Caki2 (cell line): ENCODE measurements at places on chromosomes 13 and 19.

GRCh38 chr13:27665333-27665732 is 43.6 kb downstream of the POLR1D start:
- no peak for DNase-seq

DNA sequence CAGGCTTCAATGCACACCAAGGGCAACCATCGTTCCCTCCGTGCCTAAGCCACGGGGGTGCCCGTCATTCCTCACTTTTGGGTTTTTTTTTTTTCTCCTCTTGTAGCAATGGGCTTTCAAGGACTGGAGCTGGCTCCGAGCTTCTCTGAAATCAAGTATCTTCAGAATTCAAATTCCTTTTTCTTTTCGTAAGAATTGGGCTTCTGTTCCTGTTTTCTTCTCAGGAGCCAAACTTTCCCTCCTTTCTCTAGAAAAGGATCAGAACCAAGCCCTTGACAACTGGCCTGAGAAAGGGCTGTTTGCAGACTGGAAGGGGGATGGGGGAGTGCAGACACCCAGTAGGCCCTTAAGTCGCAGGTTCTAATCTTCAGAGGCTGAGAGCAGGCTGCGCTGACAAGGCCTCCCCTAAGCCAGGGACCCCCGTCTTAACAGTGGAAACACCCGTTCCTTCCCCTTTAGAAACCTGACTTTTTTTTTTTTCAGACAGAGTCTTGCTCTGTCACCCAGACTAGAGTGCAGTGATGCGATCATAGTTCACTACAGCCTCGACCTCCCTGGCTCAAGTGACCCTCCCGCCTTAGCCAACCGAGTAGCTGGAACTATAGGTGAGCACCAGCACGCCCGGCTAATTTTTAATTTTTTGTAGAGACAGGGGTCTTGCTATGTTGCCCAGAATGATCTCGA is 51.6 kb downstream of the RFX2 start:
- DNase-seq, result no peak

- peak; percentile 63 for DNase-seq
These were observed 121.0 kb downstream of the PCDH20 start for GRCh38 chr13:61294467-61295191.

DNA sequence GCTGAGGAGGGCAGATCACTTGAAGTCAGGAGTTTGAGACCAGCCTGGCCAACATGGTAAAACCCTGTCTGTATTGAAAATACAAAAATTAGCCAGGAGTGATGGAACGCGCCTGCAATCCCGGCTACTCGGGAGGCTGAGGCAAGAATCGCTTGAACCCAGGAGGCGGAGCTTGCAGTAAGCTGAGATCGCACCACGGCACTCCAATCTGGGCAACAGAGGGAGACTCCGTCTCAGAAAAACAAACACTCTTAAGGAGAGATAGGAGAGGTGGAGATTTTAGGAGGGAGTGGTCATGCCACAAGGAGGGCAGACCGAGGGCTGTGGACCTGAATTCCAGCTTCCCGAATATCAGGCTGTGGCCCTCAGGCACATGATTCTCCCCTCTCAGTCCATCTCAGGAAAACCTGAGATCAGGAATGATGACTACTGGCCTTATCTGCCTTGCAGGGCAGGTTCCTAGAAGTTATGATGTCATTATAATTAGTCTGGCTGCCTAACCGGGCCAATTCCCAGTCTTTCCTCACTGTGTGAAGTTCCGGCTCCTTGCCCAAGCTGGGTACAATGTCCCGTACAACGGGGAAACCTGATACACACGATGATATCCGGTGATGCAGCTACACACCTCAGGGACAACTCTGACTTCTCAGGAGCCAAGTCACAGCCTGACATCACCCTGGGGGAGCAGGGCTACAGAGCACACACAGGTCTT is 2.5 kb downstream of the SLC35E1 start:
- no peak for DNase-seq

DNA sequence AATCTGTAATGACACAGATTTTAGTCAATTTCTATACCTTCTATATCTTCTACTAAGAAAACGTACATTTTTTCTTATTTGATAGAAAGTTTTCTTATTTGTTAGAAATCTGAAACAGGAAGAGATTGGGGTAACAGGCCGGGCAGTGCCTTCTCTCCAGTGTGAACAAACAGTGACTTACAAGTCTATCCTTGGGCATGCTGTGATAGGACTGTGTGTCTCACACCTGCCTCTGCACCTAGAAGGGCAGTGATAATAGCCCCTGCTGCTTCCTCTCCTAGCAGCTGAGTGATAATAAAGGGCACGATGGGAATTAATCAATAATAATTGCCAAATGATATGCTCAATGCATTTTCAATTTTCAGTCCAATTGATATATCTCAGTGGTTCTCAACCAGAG is 1.4 kb downstream of the TMEM272 start:
- no peak for DNase-seq

GRCh38 chr19:33906578-33907335 is 110.1 kb downstream of the KCTD15 start:
- no peak for DNase-seq

GRCh38 chr13:26872525-26873385 is 112.2 kb upstream of the GPR12 start:
- DNase-seq, result no peak

- DNase-seq, result no peak
These were observed 6.5 kb downstream of the ZNF566 start for GRCh38 chr19:36482876-36483275.

DNA sequence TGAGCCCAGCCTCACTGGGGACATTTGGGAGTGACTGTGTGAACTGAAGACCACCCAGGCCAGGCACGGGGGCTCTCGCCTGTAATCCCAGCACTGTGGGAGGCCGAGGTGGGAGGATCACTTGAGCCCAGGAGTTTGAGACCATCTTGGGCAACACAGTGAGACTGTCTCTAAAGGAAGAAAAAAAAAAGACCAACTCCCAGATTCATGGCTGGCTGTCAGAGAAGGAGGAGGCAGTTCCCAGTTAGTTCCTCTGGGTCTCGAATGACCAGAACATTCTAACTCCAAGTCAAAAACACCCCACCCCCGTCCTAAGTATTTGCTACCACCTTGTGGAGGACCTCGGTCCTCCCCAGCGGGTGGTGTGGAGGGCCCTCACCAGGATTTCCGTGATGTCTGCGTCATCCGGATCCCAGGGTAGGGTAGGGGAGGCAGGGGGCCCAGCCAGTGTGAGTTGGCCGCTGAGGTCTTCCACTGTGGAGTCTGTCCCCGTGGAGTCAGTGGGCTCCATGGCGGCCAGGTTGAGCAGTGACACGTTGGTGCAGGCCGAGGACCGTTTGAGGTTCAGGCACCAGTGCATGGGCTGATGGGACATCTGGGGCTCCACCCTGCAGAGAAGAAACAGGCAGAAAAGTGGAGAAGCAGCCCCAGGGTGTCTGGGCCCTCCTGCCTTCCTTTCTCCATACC is 1.3 kb downstream of the TSKS start:
- no peak for DNase-seq

DNA sequence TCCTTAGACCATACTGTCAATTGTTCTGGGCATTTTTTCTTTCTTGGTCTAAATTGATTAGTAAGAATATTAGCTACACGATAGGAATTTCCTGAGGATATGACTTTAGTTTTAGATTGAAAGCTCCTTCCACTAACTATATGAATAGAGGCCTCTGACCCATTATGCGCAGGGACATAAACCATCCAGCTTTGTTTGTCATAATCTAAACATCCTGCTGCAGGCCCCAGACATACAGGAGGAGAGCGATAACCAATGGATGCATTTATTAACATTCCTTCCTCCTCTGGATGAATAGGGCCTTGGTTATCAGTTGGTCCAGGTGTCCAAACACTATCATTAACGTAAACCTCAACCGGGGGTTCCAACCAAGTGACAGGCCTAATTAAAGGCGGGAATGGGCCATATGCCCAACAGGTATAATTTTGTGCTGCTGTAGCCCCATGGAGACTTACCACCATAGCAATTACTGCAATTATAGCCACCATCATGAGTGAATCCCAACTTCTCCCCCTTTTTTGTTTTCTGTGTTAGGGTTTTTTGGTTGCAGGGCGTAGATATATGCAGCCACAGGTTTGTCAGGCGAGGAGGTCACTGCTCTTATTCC is 32.6 kb downstream of the CLEC4M start:
- DNase-seq, result no peak

DNA sequence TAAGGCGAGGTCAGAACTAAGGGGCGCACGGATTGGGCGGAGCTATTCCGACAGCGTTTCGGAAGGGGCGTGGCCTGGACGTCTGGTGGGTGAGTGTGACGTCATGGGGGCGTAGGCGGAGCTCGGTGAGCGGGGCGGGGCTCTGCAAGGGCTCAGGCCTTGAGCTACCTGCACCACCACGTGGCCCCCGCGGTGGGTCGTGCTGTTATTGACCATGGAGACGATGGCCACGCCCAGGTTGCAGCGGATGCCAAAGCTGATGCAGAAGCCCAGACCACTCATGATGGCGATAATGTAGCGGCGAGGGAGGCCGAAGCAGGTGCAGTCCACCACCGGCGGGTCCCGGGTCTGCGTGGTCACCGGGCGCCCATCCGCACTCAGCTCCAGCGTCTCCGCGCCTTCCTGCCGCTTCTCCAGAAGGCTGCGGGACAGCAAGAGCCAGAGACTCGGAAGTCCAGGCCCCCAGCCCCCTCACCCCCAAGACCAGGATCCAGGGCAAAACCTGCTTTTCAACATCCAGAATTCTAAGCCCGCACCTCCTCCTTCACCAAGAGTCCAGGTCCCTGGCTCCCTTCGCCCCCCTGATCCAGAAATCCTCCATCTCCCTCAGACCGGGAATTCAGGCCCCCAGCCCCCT is 4.8 kb downstream of the SLC17A7 start:
- DNase-seq, result no peak

GRCh38 chr13:73578251-73578875 is 519.6 kb downstream of the KLF5 start:
- no peak for DNase-seq

GRCh38 chr19:23789246-23789645 is 30.6 kb upstream of the ZNF681 start:
- no peak for DNase-seq

DNA sequence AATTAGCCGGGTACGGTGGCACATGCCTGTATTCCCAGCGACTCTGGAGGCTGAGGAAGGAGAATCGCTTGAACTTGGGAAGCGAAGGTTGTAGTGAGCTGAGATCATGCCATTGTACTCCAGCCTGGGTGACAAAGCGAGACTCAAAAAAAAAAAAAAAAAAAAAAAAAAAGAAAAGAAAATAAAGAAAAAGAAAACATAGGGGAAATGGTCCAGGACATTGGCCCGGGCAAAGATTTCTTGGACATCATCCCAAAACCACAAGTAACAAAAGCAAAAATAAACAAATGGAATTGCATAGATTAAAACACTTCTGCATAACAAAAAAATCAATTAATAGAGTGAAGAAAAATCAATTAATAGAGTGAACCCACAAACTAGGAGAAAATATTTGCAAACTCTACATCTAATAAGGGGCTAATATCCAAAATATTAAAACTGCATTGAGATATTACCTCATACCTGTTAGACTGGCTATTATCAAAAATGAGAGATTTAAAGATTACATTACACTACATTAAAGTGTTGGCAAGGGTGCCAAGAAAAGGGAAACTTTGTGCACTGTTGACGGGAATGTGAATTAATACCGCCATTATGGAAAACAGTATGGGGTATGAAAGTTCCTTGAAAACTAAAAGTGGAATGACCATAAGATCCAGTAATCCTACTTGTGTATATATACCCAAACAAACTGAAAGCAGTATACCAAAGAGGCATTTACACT is 18.5 kb upstream of the ABCC4 start:
- DNase-seq, result peak; percentile 78

DNA sequence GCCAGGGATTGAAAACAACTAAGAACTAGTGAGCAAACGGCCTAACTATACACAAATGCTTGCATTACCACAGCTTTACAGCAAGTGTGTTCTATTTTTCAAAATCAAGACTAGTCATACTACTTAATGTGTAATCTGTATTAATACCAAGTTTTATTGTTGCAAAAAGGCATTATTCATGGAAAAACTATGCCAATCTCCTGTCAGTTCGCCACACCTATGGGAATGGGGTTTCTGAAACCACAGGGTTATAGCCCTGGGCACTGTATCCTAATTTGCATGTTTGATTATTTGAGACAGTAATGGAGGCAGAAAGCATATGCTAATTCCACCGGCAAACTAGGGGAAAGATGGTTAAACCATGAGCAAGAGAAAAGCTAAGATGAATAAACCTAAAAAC is 14.3 kb downstream of the GAS6 start:
- no peak for DNase-seq

GRCh38 chr13:50208826-50209335 is 193.6 kb downstream of the KCNRG start:
- peak; percentile 64 for DNase-seq

GRCh38 chr13:113052971-113053370 is 52.6 kb upstream of the F7 start:
- DNase-seq, result no peak

DNA sequence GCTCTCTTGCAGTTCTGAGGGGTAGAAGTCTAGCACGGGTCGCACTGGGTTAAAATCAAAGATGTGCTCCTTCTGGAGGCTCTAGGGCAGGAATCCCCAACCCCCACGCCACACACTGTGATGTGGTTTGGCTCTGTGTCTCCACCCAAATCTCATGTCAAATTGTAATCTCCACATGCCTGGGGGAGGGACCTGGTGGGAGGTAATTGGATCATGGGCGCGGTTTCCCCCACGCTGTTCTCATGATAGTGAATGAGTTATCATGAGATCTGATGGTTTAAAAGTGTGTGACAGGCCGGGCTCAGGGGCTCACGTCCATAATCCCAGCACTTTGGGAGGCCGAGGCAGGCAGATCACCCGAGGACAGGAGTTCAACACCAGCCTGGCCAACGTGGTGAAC is 26.6 kb upstream of the CALM3 start:
- no peak for DNase-seq

DNA sequence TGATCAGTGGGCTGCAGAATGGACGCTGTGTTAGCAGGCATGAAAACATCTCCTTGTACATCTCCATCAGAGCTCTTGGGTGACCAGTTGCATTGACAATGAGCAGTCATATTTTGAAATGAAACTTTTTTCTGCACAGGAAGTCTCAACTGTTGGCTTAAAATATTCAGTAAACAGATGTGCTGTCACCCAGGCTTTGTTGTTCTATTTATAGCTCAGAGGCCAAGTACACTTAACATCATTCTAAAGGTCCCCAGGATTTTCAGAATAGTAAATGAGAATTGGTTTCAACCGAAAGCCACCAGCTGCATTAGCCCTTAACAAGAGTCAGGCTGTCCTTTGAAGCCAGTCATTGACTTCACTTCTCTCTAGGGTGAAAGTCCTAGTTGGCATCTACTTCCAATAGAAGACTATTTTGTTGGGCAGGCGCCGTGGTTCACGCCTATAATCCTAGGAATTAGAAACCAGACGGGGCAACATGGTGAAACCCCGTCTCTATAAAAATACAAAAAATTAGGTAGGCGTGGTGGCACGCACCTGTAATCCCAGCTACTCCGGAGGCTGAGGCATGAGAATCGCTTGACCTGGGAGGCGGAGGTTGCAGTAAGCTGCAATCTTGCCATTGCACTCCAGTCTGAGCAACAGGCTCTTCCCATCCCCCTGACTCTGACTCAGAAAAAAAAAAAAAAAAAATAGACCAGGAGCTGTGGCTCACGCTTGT is 7.9 kb upstream of the PDE4A start:
- no peak for DNase-seq

GRCh38 chr19:46913198-46913851 is 52.5 kb downstream of the ARHGAP35 start:
- DNase-seq, result no peak
